ENCODE measurements at places on chromosomes 6 and 20.

DNA sequence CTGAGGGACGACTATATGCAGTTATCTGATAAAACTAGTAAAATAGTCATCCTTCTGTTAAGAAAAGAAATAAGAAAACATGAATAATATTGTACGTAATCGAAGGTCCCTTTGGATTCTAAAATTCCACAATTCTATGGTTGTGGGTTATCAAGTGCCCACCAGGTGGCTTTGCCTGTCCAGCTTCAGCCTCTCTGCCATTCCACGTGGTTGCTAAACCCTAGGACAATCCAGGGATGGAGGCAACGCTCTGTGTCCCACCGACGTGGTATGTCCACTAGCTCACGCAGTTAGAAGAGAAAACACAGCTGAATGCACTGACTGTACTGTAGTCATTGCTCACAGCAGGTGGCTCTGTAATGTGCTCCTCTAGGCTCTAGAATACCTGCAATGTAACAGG is 349.3 kb downstream of the FARS2 start:
- no peak for DNase-seq

GRCh38 chr6:162026843-162027242 is 700.7 kb downstream of the PRKN start:
- no peak for DNase-seq

- no peak for DNase-seq
These were observed 493.8 kb downstream of the UTRN start for GRCh38 chr6:144778773-144779492.

- DNase-seq: no peak
These were observed 15.7 kb downstream of the PLAGL2 start for GRCh38 chr20:32191873-32192272.

GRCh38 chr6:493840-494239 is 102.3 kb downstream of the IRF4 start:
- no peak for DNase-seq

DNA sequence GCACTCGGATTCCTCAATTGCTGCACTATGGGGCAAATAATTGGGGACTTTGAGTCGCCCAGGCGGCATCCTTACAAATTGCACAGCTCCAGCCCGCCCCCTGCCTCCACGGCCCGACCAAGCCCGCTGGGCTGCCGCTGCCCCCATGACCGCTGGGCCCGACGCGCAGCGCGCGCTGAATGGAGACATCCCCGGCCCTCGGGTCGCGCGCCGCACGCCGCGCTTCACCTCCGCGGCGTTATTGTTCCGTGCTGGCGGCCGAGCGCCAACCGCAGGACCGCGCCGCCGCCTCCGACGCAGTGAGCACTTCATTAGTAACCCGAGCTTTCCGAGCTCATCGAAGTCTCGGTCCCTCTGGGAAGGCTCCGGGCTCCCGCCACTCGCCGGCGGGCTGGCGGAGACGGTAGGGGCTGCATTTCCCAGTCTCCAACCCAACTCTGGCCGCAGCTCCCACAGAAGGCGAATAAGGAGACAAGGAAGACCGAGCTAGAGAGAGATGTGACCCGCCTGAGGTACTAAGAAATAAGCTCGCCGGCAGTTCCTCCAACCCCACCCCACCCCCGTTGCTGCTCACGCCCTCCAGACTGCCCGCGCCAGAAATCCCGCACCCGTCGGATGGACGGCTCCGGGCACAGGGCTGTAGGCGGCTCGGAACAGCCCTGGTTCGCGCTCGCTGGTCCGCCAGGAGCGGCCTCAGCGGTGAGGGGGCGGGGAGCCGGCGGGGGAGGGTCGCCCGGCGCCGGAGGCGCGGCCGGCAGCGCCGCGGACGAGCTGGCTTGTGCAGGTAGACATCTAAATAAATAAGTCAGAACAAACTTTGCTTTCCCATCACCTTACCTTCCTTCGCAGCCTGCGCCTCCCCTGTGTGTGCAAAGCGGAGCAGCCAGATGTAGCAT is 703 bp downstream of the EPHA7 start:
- peak; percentile 62 for DNase-seq

GRCh38 chr20:10476319-10476724 is 41.2 kb downstream of the SLX4IP start:
- DNase-seq: no peak

DNA sequence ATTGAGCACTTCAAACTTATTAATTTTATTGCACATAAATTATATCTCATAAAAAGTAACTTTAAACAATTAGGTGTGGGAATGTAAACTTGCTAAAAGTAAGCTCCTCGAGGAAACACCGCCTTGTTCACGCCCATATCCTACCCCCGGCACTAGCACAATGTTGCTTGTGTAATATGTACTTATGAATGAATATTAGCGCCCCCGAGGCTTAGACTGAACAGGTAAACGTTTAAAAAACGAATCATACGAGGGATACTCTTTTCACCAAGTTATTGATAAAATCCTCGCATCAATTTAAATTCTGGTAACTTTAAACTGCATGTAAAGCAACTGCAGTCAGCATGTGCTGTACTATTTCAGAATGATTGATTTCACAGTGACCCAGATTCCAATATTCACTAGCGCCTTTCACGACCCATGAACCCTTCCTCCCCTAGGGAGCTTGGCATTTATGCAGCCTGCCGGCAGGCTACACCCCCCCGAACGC is 637 bp downstream of the TFB1M start:
- DNase-seq: peak; percentile 12

DNA sequence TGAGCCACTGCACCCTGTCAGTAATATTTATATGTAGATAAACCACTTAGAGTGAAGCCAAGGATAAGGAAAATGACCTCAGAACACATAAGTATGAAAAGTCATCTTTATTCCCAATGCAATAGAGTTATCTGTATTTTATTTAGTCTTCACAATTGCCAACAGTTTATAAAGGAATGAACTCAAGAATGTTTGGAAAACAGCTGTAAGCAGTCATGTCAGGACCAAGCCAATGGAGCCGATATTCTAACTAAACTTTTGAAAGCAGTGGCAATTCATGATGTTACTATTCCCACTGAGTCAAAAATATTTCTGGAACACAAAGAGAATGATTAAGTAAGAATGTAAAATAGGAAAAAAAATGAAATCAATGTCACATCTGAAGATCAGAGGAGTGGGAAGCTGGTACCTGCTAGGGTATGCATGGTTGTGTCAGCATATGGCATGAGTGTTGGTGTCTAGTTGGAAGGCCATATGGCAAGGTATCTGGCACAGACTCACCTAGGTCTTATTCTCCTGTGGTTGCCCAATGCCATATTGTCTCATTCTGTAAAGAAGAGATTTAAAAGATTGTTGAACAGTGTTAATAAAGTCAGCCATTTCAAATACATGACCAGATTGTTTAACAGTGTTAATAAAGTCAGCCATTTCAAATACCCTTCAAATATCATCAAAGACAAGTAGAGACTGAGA is 118.2 kb downstream of the ADAT2 start:
- no peak for DNase-seq

- no peak for DNase-seq
These were observed 159.2 kb downstream of the CD109 start for GRCh38 chr6:73854998-73855718.

GRCh38 chr6:109091314-109092024 is 3.2 kb downstream of the SESN1 start:
- no peak for DNase-seq

Measured in head of caudate nucleus (tissue), 42 donors.